ENCODE measurements at places on chromosomes 4 and X. TPM values are rescaled to one million over a fixed set of nuclear protein-coding genes. Genes with fewer than 3 reads are reported as not detected.
A peak's percentile ranks its signal among the peaks of the same experiment; 100 is the strongest.

DNA sequence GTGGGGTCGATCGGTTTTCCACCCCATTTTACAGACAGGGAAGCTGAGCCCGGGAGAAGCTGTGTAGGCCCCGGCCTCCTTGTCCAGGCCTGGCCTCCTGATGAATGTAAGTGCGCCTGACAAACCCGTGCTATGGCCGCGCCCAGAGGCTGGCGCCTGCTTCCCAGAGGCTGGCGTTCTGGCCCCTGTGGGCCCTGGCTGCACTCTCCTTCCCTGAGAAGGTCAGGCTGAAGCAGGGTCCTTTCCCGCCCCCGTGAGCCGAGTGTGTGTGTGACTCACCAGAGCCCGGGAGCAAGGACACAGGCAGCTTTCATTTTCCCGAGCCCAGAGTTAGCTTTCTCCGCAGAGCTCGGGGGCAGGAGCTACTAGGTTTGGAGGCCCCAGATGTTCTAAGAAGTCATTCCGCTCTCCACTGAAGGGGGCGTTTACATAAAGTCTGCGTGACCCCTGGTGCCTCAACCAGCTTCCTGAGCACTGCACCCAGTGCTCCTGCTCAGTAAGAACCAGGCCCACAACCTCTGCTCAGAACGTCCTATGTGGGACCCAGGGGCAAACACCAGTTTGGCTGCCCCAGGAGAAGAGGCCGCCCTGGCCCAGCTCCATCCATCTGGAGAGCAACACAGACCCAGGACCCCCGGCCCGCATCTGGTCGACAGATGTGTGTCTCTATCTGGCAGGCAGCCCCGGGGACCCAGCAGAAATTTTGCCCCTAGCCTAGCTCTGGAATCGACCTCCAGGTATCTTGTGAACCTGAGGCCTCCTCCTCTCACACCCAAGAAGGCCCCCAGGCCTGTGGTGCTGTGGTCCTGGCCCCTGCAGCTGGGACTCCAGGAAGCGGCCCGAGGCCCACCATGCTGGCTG lies 13.6 kb downstream of the UVSSA start:
- no peak for DNase-seq

Gene SMIM10L2A
- total RNA-seq, result 1.9 TPM

Gene ATP1B4
- total RNA-seq, result not detected

DNA sequence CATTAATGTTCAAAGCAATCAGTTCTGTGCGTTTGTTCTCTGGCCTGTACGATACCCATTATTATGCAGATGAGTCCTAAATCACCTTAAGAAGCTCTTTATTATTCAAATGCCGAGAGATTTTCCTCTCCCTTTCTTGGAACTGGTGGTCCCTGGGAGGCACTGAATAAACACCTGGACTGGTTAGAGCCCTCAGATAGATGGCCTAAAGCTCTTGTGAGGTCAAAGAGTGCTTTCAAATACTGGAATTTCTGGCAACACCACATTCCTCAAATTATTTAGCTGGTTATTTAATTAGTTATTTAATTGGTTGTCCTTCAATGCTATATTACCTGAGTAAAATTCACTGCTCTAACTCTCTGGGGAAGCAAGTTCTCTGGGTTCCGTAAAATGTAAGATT lies 3.0 kb downstream of the ARHGEF38 start:
- peak; percentile 89 for DNase-seq

DNA sequence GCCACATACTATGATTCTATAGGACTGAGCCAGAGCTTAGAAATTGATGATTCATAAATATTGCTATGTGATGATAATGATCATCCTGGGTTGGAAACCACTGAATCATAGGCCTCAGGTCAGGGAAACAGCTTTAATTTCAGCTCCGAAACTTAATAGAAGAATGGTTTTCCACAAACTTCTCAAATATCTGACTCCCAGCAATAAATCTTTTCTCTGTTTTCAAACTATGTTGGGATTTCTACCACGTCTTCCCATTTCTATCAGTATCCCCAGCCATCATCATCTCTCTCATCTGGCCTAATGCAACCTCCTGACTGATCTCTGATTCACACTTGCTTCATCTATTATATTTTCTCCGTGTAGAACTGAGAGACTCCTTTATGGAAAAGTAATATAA lies 521.8 kb upstream of the AGA start:
- no peak for DNase-seq

Gene CDKL5
- total RNA-seq, result 6.8 TPM

- no peak for DNase-seq
Measured at GRCh38 chr4:90757534-90758060, 630.4 kb downstream of the CCSER1 start.

DNA sequence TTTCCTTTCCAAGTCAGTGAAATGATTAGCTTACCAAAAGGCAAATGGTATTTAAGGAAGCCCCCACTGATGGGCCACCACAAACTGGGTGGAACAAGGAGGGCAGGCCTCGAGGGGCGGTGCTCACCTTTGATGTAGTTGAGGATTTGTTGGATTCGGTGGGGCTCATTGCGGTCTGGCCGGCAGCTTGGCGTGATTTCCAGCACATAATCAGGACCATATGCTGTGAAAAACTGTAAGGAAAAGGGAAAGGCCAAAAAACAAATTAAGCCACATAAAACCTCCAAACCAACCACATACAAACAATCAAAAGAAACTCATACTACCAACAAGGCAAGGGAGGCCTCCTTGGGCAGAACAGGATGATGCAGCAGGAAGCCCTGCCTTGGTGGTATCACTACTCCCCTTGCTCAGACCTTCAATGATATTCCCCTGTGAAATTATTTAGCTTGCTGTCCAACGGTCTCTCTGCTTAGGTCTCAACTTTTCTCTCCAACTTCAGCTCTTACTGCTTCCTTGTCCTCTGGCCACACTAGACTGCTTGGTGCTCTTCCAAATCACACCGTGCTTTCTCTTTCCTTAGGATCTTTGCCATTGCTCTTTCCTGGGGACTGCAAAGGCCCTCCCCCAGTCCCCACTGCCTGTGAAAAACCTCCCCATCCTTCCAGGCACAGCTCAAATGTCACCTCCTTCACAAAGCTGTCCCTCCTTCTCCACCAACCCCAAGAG lies 46.1 kb upstream of the CITED1 start:
- DNase-seq, result no peak

- DNase-seq, result peak; percentile 74
Measured at GRCh38 chr4:2591189-2591588, 54.7 kb downstream of the FAM193A start.

Gene TREX2
- not detected for total RNA-seq

GRCh38 chr4:6422866-6423265 lies 49.5 kb downstream of the PPP2R2C start:
- no peak for DNase-seq

Gene VSIG4
- total RNA-seq, result not detected

GRCh38 chr4:99640676-99641075 lies 17.0 kb downstream of the C4orf54 start:
- DNase-seq, result peak; percentile 50

Gene BTC
- 0.81 TPM for total RNA-seq

DNA sequence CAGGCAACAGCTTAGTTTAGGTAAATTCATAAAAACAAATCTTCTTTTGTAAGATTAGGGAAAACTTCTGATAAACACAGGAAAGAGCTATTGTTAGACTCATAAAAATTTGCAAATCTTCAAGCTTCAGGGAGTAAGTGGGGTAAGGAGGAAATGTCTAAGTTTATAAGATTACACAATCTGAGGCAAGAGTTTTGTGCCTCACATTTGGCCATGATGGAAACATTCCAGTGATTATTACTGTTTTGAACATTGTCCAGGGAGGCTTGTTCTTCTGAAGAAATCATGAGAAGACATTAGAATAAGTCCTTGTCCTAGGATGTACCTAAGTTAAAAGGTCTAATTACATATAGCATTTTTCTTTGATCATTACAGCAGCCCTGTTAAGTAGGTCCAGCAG lies 72.8 kb downstream of the MAOB start:
- no peak for DNase-seq

- DNase-seq, result no peak
Measured at GRCh38 chr4:75698162-75698962, 25.2 kb upstream of the G3BP2 start.

Gene SLC6A14
- total RNA-seq, result not detected

- no peak for DNase-seq
Measured at GRCh38 chr4:40276546-40276945, 58.6 kb upstream of the CHRNA9 start.

GRCh38 chr4:99234331-99235010 lies 15.4 kb upstream of the ADH6 start:
- no peak for DNase-seq

DNA sequence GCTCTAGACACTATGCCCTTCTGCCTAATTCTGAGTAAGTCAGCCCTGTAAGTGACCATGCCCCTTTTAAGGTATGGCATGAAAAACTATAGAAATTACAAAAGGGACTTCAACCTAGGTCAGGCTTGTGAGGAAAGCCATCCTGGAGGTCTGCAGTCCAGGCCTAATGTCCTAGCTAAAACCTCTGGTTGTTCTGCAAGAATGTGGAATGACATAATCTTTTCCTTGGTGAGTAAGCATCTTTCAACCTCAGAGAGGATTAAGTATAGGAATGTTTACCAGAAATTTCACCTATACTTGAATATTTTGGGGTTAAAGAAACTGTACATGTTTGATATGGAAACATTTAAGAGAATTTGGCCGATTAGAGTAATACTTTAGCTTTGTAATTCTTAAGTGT lies 23.8 kb upstream of the HPSE start:
- no peak for DNase-seq

Gene MTNR1A
- total RNA-seq, result 1.6 TPM

Gene G6PD
- 44.6 TPM for total RNA-seq

- DNase-seq, result no peak
Measured at GRCh38 chr4:14646831-14647230, 355.4 kb upstream of the CPEB2 start.

- no peak for DNase-seq
Measured at GRCh38 chr4:79290376-79290775, 35.5 kb downstream of the NAA11 start.

GRCh38 chrX:39814391-39814790 lies 283.4 kb downstream of the BCOR start:
- no peak for DNase-seq

GRCh38 chrX:10087391-10087790 lies 69.4 kb upstream of the CLCN4 start:
- DNase-seq, result no peak
